ENCODE measurements at places on chromosomes 4 and X.

- DNase-seq: peak; percentile 3
Observed at GRCh38 chr4:25031077-25031621, 403 bp upstream of the LGI2 start.

- peak; percentile 2 for DNase-seq
Observed at GRCh38 chrX:71536285-71536684, 3.4 kb downstream of the OGT start.

GRCh38 chr4:78780093-78780492 is 3.9 kb downstream of the BMP2K start:
- DNase-seq: no peak

DNA sequence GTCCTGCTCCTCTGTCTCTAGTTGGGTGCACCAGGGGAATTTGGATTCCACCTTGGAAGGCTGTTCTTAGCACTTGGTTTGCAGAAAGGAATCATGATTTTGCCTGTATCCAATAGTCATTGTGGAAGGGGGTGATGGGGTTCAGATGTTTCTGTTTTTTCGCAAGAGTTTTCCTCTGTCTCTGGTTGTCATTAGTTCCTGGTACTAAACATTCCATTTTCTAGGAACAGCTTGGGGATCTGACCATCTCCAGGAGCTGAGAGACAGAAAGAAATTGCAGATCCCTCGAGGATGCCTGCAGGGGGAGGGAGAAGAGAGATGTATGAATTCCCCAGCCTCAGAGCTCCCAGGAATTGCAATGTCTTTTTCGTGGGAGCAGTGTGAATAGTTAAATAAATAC is 70.9 kb downstream of the CYTL1 start:
- no peak for DNase-seq

DNA sequence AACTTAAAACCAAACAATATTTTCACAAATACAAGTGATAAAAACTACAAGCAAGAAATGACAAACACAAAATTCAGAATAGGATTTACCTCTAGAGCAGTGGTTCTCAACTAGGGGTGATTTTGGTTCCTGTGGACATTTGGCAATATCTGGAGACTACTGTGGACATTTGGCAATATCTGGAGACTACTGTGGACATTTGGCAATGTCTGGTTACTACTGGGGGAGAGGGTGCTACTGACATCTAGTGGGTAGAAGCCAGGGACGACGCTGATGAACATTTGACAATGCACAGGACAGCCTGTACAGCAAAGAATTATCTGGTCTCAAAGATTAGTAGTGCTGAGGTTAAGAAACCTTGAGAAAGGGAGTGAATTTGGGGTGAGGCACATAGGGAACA is 169.8 kb downstream of the CLCN4 start:
- DNase-seq: peak; percentile 71

DNA sequence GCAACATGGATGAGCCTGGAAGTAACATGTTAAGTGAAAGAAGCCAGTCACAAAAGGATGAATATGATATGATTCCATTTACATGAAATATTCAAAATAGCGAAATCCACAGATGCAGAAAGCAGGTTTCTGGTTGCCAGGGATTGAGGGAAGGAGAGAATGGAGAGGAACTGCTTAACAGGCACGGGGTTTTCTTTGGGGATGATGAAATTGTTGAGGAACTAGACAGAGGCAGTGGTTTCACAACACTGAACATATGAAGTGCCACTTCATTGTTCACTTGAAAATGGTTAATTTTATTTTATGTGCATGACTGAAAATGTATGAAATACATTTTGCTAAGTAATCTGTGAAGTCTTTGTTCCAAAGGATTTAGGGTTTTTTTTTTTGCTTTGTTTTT is 182.5 kb upstream of the TBL1X start:
- peak; percentile 2 for DNase-seq

DNA sequence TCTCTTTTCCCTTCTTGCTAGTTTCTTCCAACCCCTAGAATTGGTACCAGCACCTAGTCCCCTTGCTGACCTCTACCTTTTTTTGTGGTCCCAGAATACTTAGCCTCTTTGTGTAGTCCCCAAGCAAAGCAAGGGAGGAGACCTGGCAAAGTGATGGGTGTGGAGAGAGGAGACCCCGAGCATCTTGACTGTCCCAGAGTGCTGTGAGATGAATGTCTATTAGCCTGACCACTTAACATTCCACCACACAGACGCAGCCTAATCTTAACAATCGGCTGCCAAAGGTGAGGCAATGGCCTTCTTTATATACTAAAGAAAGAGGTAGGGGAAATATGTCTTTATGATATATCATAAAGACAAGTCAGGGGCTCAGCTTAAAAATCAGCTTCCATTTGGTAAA is 55.9 kb downstream of the TRIM2 start:
- DNase-seq: no peak

- peak; percentile 54 for DNase-seq
Observed at GRCh38 chrX:40171513-40172400, 74.0 kb upstream of the BCOR start.

DNA sequence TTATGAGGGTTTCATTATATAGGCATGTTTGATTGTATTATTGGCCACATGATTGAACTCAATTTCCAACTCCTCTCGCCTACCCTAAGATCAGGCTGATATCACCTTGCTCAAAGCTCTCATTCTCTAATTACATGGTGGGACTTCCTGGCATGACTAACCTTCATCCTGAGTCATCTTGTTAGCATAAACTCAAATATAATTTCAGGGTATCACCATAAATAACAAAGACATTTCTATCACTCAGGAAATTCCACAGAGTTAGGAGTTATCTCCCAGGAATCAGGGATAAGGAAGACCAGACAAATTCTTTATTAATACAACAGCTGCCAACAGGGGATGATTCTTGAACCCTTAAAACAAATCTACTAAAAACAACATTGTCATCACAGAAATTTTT is 90.7 kb downstream of the NDST3 start:
- DNase-seq: no peak

Data from fibroblast of gingiva (primary cell).